Omental fat pad (tissue), 4 donors: ENCODE measurements at places on chromosomes 2 and 18.

DNA sequence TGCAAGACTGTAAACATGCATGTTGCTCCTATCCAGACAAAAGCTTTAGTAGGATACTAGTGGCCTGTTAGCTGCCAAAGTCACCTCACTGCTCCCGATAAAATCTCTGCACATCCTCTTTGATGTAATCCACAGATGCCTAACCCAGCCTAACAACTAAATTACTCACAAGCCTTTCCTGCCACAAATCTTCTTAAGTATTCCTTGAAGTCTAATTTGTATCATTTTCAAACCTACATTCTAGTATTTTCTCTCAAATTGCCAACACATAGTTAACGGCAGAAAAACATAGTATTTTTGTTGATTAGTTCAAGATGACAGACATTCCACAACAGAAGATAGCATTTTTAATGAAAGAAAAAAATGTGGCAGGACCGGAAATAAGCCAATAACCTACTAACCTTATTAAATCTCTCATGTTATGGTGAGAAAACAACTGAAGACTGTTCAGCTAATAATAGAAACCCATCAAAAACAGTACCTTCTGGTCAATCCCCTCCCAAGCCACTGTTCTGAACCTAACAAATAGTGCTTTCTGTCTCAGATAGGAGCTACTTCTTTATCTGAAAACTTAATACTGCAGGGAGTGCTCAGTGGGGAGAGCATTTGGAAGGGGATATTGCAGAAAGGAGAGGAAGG lies at the start of gene MPP4:
MPP4 (minus strand) TSS at position 57 of the 639 bp plus-strand sequence. CDS start 4,690 bp downstream, outside the sequence.
- no peak for DNase-seq

GRCh38 chr2:120804459-120804858 lies 68.8 kb downstream of the GLI2 start:
- no peak for DNase-seq

DNA sequence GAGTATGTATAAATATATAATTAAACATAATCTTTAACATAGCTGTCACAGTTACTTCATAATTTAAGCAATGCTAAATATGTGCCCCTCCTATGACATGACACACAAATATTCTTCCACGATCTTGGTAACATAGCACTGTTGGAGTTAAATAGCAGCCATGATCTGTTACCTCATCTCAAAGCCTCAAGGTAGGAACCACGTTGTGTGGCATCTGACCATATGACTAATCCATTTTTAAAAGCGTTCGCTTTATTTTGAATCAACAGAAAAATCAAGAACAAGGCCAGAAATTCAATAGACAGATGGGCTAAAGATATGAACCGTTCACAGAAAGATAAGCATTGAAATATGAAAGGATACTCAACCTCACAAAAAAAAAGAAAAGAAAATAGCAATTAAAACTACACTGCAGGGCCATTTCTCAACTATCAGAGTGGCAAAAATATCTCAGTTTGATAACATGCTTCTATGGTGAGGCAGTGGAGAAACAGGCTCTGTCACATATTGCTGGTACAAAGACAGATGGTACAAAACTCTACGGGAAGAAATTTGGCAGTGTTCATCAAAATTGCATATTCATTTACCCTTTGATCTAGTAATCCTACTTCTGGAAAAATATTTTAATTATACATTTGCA lies 105.9 kb downstream of the TMX3 start:
- DNase-seq = no peak

- DNase-seq = no peak
These were observed 27.5 kb downstream of the ABCA12 start for GRCh38 chr2:215110918-215111317.

- DNase-seq = no peak
These were observed 466.5 kb downstream of the TXNL1 start for GRCh38 chr18:56171848-56172247.

DNA sequence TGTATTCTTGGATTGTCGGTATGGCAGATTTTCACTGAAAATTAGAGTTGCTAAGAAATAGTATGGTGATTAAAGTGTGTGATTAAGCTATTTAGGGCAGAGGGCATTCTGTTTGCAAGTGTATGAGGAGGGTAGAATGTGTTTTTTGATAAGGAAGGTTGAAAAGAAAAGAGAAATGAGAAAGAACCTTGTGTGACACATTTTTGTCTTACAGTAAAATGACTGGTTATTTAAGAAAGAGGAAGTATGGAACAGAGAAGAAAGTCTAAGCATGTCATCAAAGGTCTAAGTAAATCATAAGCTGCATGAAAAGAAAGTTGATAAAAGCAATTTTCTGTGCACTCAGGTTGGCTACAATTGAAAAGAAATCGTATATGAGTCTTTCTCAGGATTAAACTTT lies 5.2 kb upstream of the RSAD2 start:
- DNase-seq = no peak

DNA sequence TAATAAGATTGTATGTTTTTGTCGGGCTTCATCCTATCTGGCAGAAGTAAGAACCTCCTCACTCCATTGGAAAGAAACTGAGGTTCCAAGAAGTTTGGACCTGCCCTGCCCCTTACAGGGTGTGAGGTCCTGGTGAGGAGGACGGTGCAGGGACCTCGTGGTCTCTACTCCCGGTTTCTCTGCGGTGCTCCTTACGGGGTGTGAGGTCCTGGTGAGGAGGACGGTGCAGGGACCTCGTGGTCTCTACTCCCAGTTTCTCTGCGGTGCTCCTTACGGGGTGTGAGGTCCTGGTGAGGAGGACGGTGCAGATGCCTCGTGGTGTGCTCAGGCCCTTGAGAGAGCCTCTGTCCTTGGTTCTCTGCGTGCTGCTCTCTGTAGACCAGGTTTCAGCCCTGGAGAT lies 5.2 kb downstream of the CTDP1 start:
- DNase-seq = no peak

DNA sequence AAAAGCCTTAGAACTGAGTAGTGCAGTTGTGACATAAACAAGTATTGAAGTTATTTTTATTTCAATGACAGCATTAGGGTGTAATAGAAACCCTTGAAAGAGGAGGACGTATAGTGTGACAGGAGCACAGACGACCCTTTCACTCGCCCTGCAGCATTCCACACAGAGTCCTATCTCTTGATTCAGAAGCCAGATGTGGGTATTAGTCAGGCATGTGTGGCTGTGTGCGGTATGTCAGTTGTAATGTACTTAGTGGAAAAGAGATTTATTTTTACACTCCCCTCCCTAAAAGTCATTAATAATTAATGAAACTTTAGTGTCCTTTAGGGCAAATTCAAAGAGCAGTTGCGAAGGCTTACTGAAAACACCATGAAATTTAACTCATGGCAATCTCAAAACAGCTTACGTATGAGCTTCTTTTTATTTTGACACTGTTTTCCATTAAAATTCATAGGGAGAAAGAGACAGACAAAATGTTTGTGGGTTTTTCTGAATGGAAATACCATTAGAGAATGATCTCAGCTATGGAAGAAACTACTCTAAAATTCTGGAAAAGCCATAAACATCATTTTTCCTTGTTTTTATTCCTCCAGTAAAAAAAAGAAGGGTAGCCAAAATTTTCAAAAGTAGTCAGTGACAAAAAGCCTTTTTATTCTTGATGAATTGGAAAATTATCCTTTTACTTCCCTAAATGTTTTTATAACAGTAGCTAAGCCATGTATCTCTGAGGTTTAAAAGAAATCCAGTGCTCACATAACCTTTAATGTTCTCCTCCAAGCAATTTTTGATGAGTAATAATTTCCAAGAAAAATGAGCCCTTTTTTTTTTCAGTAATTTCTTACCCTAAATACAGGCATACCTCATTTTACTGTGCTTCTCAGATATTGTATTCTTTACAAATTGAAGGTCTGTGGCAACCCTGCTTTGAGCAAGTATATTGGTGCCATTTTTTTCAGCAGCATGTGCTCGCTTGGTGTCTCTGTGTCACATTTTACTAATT lies 84.0 kb upstream of the DSEL start:
- DNase-seq = no peak

GRCh38 chr2:19833978-19834377 lies 67.8 kb downstream of the TTC32 start:
- DNase-seq = no peak

DNA sequence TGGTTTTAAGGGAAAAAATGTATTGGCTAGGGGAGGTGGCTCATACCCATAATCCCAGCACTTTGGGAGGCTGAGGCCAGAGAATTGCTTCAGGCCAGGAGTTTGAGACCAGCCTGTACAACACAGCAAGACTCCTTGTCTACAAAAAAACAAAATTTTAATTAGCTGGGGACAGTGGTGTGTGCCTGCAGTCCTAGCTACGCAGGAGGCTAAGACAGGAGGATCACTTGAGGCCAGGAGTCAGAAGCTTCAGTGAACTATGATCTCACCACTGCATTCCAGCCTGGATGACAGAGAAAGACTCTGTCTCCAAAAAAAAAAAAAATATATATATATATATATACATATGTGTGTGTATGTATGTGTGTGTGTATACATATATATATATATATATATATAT lies 18.5 kb downstream of the CCDC88A start:
- no peak for DNase-seq

DNA sequence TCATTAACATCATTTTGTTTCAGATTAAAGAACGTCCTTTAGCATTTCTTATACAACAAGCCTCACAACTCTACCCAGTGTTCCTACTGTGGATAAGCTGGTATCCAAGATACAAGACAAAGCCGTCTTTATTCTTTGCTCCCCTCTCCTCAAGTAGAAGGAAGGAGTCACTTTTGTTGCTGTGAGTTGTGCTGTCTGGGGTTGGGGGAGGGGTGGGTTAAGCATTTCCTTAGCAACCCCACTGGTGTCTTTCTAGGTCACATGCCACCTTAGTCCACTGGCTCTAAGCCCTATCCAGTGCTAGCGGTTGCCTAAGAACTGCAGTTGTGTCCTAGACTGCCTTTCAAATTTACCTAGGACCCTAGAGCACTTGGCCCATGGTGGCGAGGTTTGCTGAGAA lies 155.6 kb upstream of the PIEZO2 start:
- no peak for DNase-seq

DNA sequence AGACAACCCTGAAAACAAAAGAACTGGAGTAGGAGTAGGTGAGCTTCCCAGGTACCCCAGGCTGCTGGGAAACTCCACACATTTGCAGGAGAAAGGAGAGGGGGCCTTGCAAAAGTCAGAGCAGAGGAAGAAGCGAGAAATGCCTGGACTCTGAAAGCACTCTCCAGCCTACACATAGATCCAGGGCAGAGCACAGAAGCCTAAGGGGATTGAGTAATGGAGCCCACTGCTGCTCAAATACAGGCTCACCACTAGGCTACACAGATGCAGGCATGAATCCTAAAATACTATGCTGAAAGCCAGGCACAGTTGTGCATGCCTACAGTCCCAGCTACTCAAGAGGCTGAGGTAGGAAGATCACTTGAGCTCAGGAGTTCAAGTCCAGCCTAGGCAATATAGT lies 33.4 kb downstream of the OSBPL1A start:
- no peak for DNase-seq

- DNase-seq = no peak
These were observed 3.8 kb downstream of the RBFA start for GRCh38 chr18:80037869-80038630.

- DNase-seq = no peak
These were observed 238.3 kb downstream of the SLC8A1 start for GRCh38 chr2:40213619-40214018.

DNA sequence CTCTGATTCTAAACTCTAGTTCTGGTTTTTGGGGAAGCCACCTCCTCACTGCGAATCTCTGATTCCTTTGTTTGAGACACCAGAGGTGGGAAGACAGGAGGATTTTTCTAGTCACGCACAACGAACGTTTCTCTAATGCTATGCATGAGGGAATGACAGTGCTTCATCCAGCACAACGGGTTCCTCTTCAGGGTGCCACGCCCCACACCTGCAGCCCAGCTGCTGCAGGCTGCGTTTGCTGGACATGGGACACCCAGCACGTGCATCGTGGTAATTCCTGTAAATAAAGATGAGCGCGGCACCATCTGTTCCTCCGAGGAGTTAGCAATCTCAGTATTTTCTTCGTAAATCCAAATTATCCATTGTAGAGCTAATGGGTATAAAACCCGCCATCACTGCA lies 37.5 kb upstream of the TPO start:
- DNase-seq = no peak

DNA sequence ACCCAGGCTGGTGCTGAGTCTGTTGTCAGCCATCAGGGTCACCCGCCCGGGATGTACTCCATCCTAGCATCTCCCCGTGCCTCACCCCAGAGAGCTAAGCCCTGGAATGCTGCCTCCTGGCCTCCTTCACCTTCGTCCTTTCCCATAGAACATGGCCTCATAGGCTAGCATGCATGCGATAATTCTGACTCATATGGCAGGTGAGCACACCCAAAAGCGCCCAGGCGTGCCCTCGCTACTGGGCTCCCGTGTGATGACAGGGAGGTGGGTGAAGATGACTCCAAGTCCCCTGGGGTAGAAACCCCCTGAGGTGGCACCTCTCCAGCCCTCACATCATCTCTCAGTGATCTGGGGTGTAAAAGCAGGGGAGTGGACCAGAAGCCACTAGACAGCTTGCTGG lies 7.3 kb downstream of the SPR start:
- no peak for DNase-seq

DNA sequence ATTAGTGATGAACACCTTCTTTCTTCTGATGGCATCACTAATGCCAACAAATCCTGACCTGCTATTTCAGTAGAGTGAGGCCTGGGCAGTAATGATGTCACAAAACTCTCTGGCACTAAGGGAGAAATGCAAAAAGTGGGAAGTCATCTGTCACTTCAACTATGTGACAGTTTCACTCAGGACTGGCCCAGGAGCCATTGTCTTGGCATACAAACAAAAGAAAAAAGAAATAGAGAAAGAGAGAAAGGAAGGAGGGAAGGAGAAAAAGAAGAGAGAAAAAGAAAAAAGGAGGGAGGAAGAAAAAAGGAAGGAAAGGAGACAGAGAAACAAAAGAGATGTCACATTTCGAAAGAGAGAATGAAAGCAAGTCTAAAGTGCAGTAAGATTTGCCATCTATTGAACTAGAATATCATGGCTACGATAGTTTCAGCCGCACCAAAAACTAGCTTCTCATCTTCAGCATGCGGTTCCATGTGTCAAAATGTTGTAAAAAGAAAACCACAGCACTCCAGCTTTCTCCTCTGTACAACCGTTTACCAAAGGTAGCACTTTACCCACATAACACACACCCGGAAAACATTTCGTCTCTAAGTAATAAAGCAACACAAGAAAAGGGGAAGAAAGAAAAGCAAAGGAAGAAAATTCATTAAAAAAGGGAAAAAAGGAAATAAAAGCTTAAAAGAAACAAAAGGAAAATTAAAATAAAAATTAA lies 50.1 kb downstream of the CD226 start:
- DNase-seq = no peak

DNA sequence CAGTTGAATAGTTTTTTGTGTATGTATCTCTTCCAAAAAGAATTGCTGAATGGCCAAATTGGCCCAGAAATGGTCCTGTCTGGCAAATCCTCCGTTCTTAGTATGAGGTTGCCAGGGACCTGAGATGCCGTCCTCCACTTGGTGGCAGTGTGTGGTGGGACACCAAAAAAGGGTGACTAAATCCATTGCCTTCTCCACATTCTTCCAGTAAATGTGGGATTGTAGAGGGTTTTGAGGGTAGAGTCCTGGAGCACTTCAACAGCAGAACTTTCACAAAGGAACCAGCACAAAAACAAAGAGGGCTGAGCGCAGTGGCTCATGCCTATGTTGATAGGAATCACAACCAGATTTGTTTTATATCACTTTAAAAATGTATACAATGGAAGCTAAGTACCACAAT lies 199.9 kb downstream of the BCL2 start:
- no peak for DNase-seq

- no peak for DNase-seq
These were observed 51.7 kb downstream of the ADI1 start for GRCh38 chr2:3467654-3468053.

GRCh38 chr2:195613922-195614321 lies 43.1 kb upstream of the SLC39A10 start:
- no peak for DNase-seq

GRCh38 chr2:52083214-52083613 lies 1051.3 kb upstream of the NRXN1 start:
- DNase-seq = no peak
